ENCODE measurements at places on chromosomes 16 and 17.

GRCh38 chr17:16923097-16923903 is 48.6 kb downstream of the TNFRSF13B start:
- DNase-seq: no peak

GRCh38 chr17:50381260-50381815 is 8.3 kb downstream of the EME1 start:
- DNase-seq: no peak

GRCh38 chr16:27582883-27583282 is 32.9 kb downstream of the KATNIP start:
- no peak for DNase-seq

GRCh38 chr17:5707482-5707881 is 123.2 kb upstream of the NLRP1 start:
- no peak for DNase-seq

- no peak for DNase-seq
Observed at GRCh38 chr16:12253731-12254130, 277.2 kb downstream of the SNX29 start.

- DNase-seq: no peak
Observed at GRCh38 chr17:78707016-78707415, 75.1 kb downstream of the CYTH1 start.

DNA sequence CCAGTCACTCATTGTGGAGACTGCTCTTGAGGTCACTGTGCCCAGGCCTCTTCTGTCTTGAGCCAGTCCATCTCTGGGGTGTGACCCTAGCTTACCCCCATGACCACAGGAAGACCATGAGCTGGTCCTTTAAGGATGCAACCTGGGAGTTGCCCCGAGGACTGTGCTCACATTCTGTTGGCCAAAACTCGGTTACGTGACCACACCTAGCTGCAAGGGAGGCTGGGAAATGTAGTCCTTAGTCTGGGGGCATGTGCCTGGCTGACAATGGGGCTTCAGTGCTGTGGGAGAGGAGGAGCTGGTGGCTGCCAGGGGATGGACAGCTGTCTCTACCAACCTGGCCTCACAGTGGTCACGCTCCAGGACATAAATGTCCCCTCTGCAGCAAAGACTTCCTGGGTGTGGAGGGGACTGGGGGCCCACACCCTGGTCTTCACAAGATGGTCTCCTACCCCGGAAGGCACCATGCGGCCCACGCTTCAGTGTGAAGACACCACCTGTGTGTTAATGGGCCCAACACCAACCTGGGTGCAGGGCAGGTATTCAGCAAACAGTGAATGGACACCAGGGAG is 55.4 kb downstream of the JPH3 start:
- no peak for DNase-seq

GRCh38 chr16:85395913-85396878 is 216.9 kb upstream of the GSE1 start:
- no peak for DNase-seq

DNA sequence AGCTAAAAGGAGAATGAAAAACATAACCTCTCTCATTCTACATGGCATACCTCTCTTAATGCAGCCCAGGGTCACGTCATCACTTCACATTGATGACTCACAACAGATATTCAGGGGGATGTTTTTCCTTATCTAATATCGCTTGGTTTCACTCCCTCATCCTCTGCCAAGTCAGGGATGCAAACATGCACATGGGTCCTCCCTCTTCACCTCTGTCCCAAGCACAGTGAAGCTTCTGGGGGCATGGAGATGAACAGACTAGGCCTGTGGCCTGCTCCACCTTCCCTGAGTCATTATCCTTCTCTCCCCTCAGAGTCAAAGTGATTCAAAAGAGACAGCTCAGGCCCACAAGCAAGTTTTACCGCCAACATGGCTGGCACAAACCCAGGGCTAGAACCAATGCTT is 2.3 kb upstream of the MT2A start:
- no peak for DNase-seq

GRCh38 chr16:75216127-75216526 is 2.7 kb upstream of the CTRB1 start:
- DNase-seq: no peak

- no peak for DNase-seq
Observed at GRCh38 chr17:16325964-16326363, 27.3 kb downstream of the CENPV start.

- DNase-seq: no peak
Observed at GRCh38 chr17:9900784-9901183, 4.3 kb downstream of the RCVRN start.

GRCh38 chr17:5527601-5528250 is 41.4 kb downstream of the MIS12 start:
- no peak for DNase-seq

GRCh38 chr16:27386674-27387073 is 15.3 kb upstream of the IL21R start:
- no peak for DNase-seq

- DNase-seq: no peak
Observed at GRCh38 chr17:49777563-49777962, 10.9 kb upstream of the KAT7 start.

Data from substantia nigra (tissue), 51 donors.